ENCODE measurements at places on chromosomes 5 and 9.

- DNase-seq: no peak
Measured at GRCh38 chr5:173745123-173745522, 128.7 kb upstream of the BOD1 start.

DNA sequence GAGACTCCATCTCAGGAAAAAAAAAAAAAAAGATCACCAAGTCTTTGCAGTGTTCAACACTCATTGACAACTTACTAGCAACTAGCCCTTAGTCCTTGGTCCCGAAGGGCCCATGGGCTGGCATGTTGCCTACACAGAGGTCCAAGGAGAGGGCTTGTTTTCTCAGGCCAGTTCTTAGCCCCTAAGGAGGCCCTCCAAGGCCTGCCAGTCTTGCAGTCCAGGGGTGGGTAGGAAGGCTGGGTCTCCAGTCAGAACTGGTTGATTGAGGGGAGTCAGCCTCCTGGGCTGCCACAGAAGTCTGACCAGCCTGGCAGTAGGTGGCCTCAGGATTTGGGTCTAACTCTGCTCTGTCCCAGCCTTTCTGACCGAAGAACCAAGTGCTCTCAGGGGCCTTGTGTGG is 32.7 kb downstream of the IER5L start:
- no peak for DNase-seq

DNA sequence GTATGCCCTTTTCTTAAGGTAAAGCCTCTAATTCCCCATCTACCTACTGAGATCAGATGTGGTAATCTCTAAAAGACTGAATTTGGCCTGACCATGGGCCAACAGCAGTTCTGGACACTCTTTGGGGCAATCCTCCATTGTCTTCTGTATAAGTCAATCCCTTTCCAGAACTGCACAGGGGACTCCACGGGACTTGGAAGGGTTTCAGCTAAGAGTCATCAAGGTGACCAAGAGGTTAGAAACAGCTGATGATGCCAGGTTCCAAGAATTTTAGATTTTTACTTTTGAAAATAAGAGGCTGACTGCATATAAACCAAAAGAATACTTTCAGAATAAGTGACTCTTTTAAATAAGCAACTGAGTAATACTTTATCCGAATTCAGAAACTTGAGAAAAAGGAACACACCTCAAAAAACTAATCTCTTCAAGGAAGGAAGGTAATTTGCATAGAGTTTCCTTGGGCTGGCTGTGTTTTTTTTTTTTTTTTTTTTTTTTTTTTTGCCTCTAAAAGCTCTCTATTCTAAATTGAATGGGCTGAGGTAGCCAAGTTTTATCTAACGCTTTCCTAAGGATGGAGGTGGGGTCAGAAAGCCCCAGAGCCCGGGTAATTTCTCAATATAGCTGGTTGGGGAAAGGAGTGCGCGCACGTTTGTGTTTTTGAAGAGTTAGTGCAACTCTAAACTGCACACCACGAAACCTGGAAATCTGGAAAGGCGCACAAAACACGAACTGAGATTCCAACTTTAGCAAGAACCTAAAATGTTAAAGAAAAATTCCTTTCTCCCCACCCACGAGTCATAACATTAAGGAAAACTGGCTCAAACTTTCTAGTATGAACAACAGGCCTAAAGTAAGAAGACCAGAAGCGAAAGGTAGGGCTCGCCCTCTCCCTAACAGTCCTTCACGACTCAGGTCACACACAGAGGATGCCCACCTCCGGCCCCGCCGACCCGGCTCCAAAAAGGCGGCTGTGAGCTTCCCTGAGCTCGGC is 1.3 kb downstream of the VCP start:
- no peak for DNase-seq

DNA sequence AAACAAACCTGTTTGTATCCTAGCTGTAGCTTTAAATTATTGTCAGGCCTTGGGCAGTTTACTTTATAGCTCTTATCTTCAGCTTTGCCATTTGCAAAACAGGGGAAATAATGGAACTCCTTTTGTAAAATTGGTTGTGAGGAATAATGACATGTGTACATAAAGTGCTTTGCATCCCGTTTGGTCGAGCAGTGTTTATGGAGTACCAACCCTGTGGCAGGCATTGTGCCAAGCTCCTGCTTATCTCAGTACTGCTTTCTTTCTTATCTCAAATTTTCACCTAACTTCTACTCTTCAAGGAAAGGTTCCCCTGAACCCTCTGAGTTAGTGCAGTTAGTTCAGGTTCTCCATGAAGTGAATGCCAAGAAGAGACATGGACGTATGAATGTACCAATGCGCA is 9.4 kb upstream of the TENT2 start:
- DNase-seq: no peak

DNA sequence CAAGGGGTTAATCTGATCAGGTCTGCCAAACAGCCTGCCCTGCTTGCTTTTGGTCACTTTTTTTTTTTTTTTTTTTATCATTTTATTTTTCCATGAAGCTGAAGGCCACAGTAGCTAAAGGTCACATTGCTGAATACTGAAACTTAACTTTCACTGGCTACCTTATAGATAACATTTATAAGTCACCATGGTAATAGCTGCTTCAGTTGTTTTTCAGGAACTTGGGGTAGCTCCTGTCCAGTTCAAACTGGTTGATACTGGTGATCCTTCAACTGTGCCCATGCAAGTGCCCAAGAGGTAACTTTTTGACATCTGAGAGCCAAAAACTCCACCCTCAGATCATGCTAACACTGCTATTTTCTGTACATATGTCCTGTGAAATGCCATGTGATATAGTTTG is 68.3 kb upstream of the RGS7BP start:
- DNase-seq: no peak

DNA sequence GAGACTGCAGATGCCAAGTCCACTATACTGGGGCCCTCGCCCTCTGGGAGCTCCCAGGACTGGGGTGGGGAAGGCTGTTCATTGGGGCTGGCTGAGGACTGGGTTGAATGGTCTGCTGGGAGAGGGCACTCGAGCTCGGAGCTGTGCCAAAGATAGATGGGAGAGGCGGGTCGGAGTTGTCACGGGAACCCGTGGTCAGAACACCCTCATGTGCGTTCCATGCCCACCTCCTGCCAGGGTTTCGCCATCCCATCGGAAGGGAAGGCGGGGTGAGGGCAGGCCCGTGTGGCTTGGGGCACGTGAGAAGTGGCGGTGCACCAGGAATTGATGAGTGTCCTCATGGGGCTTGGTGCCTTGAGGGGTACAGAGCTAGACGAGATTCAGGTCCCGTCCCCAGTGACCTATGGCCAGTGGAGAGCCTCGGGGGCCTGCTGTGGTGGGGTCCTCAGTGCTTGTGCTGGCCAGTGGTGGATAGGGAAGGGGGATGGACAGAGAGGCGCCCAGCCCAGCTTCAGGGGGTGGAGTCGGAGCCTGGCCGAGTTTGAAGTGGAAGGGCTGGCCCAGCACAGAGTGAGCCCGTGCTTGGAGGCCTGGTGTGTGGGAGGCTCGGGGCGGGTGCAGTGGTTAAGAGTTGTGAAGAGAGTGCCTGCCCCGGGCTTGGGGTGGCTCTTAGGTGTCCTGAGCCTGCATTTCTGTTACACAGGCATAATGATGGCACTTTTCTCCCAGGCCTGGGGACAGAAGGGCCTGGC is 4.3 kb downstream of the CACFD1 start:
- DNase-seq: no peak

- DNase-seq: no peak
Measured at GRCh38 chr5:62779010-62779422, 200.4 kb downstream of the LRRC70 start.

Measured in stimulated activated CD8-positive, alpha-beta memory T cell treated with anti-CD3 and anti-CD28 coated beads, Interleukin-7, amount 100 ng/mL, for 1 hour (primary cell).